ENCODE measurements at places on chromosomes 5 and 9.

DNA sequence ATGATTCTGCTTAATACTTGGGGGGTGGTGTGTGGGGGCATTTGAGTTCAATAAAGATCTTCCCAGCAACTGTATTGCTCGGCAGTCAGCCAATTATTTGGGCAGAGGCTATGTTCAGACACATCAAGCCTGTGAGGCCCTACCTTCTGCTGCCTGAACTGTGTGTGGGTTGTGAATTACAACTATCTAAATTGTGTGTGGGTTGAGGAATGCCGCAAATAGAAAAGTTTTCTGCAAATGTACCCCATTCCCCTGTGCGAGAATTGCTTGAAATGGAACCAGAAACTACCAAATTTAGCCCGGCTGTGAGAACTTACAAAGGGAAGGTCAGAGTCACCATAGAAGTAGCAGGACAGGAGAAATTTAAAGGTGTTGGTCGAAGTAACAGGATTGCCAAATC lies 360.0 kb upstream of the PIK3R1 start:
- peak; percentile 13 for DNase-seq

DNA sequence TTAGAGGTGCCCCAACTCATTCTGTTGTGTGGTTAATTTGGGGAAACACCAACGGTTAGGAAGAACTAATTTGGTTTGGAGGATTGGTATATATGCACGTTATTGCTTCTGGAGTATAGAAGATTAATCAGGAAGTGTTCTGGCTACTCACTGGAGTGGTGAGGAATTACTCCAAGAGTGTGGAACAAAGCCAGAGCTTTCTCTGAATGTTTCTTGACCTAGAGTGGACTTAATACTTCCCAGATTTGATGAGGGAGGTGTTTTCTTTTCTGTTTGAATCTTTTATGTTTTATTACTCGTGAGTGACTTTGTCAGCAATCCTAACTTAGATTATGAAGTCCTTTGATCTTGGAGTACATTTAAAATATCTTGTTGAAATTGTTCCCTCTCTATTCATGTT lies 163.7 kb downstream of the MAN2A1 start:
- DNase-seq = no peak

DNA sequence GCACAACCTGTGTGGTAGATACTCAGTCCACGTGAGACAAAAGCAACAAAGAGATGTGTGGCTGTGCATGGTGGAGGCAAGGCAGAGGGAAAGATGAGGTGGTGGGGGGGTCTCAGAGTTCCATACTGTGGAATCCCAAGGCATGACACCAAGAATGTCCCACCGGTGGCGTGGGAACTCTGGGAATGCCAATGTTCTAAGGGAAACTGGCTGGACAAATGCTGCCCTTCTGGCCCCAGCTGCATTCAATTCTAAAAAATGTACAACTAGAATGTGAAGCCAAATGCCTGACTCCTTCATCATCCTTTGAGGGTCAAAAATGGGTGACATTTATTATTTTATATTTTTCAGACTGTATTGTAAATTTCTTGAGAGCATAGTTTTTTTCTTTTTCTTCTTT lies 58.2 kb upstream of the EQTN start:
- no peak for DNase-seq

DNA sequence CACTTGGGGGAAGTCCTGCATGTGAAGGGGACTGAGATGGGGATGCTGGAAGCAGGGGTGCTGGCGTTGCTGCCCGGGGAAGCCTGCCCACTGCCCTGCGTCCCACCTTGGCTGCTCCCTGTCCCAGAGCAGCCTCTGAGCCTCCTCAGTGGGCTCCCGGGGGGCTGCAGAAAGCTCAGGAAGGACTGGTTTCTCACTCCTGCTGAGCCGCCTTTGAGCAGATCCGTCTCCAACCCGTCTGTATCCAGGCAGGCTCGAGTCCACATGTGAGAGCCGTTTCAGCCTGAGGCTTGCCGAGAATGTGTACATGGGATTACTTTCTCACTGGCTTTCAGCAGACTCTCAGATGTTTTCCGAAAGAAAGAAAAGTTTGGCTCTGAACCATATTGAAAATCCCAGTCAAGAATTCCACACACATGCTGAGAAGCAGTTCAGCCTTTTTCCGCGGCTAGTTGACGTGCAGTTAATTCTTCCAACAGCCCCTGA lies 95.3 kb upstream of the COL5A1 start:
- no peak for DNase-seq

DNA sequence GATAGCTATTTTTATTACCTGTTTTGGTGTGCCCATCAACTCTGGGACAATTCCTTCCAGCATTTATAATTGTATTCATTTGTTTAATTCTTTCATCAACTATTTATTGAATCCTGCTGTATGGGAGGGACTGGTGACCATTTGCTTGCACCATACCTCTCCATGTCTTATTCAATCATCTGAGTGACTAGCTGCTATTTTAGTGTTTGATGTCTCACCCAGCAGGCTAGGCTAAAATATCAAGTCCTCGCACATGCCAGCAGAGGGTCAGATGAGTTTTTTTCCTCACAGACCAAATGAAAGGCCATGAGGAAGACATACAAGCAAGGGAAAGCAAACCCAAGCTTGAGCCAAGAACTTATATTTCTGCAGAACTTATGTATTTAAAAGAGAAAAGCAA lies 63.9 kb downstream of the CETN3 start:
- no peak for DNase-seq

- no peak for DNase-seq
Measured at GRCh38 chr5:76689321-76690036, 26.4 kb upstream of the F2R start.

DNA sequence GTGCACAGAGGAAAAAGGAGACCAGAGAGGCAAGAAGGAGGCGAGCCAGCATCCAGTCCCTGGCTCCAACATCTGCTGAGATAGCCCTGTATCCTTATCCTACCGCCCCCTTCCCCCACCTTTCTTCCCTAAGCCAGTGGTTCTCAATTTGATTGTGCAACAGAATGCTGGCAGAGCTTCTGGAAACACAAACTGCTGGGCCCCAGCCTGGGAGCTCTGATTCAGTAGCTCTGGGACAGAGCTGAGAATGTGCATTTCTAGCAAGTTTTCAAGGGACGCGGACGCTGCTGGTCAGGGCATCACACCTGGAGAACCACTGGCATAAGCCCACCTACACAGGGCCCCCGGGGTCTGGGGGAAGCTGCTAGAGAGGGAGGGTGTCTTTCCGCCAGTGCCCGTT lies 21.1 kb downstream of the AK8 start:
- no peak for DNase-seq

GRCh38 chr5:168578538-168579487 lies at the start of gene PANK3:
TSS of gene PANK3 (minus strand) at chr5:168579368. CDS start at chr5:168579283, 85 bp downstream.
- DNase-seq = peak; percentile 38

DNA sequence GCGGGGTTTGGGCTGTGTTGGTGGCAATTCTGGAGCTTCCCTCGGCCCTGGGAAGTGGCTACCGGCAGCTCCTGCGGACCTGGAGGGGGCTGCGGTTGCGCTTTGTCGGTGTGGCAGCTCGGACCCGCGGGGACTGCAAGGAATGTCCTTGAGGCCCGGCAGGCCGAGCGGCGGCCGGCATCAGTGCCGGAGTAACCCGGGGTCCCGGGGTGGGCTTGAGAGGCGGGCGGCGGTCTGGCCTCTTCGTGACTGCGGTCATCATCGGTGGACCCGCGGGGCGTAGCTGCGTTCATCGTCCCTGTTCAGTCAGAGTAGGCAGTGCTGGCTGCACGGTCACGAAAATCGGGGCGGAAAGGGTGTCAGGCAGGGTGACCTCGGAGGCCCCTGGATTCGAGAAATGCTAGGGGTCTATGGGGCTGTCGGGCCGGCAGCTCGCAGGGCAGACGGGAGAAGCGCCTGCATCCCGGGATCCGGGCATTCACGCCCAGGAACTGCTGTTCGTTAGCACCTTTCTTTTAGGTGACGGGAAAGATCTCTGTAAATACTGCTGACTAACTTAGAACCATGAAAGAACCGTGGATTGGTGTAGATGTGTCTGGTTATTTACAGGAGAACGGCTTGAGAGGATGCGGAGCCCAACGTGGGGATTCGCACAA lies 474 bp downstream of the HMGCR start:
- DNase-seq = no peak

- no peak for DNase-seq
Measured at GRCh38 chr9:16364347-16364746, 506.1 kb downstream of the BNC2 start.

- DNase-seq = no peak
Measured at GRCh38 chr5:100772006-100772405, 131.1 kb downstream of the ST8SIA4 start.

- no peak for DNase-seq
Measured at GRCh38 chr5:121797681-121798518, 53.8 kb upstream of the FTMT start.

- DNase-seq = no peak
Measured at GRCh38 chr5:55102348-55102747, at the start of gene GZMA. TSS of gene GZMA (plus strand) at chr5:55102646. CDS start at chr5:55102683, 37 bp downstream.

DNA sequence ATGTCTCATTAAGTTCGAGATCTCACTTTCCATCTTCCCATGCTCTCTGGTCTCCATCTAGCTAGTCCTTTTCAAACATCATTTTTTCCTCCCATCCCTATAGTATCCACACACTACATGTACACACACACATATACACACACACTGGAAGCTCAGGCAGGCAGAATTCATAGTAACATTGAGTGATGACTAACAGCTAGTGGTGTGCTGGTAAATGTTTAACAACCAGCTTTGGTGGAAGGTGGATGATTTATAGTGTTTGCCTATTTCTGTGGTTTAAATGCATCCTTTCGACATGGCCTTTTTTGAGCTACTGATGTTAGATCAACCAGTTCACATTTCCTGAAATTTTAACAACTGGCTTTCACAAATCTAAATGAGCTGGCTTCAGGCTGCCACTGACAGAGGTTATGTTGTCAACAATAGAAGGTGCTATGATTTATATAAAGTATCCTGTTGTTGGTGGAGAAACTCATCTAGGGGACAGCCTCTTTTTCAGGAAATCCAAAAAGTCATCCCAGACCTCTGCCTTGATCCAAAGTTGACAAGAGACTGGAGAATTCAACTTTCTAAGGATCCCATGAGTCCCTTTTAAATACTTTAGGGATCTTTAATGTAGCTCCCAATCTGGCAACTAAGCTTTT lies 117.8 kb downstream of the CCDC192 start:
- DNase-seq = no peak

GRCh38 chr5:2472670-2473069 lies 278.8 kb downstream of the IRX2 start:
- no peak for DNase-seq

- DNase-seq = no peak
Measured at GRCh38 chr5:59140133-59140532, 557.3 kb downstream of the RAB3C start.

DNA sequence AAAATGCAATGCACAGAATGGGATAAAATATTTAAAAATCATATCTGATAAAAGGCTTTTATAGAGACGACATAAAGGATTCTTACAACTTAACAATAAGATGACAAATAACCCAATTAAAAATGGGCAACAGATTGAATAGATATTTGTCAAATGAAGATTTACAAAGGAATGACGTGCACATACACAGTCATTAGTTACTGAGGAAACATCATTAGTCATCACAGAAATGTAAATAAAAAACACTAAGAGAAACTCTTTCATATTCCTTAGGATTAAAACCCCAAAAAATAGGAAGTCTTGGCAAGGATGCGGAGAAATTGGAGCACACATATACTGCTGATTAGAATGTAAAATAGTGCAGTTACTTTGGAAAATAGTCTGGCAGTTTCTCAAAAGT lies 1886.0 kb upstream of the CDH6 start:
- no peak for DNase-seq

DNA sequence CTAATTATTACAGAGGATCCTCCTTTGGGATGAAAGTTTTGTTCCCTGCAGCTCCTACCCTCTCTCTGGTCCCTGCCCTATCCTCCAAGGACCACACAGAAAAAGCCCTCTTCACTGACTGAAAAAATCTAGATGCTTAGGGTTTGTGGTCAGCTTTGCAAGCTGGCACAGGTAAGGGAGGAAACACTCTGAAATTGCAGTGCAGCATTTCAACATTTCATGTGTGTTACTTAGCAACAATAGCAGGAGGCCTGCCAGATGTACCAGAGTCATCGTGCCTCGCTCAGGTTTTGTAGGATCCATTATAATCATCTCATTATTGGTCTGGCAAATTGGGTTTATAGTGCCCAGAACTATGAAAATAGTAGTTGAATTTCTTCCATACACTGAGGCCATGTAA lies 109.5 kb downstream of the PALM2AKAP2 start:
- no peak for DNase-seq

- DNase-seq = no peak
Measured at GRCh38 chr5:124627815-124628595, 118.4 kb downstream of the ZNF608 start.

GRCh38 chr9:117706421-117707116 lies 2.4 kb downstream of the TLR4 start:
- no peak for DNase-seq

GRCh38 chr5:24767086-24767485 lies 122.3 kb upstream of the CDH10 start:
- no peak for DNase-seq

GRCh38 chr9:16180546-16180945 lies 627.7 kb downstream of the CCDC171 start:
- DNase-seq = no peak

DNA sequence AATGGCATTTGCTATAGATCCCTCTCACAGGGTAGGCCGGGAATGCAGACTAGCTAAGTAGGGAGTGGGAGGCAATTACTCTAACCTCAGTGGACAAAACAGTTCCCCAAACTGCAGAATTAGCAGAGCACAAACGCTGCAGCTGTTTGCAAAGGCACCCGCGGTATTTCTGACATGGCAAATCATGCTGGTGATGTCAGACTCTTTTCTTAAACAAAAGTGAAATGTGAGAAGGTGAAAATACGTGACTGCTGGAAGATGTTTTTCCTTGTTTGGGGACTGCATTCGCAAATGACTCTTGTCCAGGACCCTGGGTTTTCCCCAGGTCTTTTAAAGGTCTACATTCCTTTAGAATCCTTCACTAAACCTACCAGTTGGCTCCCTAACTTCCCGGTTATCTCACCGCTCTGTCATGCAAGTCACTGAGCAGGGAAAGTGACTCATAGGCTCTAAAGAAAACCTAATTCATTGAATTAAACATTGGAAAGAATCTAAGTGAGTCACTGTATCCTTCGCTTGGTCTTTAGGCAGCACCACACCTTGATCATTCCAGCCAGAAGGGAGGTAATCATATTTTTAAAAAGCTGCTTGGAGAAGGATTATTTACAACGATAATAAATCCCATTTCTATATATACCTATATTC lies 91.5 kb upstream of the DNAH5 start:
- peak; percentile 37 for DNase-seq

DNA sequence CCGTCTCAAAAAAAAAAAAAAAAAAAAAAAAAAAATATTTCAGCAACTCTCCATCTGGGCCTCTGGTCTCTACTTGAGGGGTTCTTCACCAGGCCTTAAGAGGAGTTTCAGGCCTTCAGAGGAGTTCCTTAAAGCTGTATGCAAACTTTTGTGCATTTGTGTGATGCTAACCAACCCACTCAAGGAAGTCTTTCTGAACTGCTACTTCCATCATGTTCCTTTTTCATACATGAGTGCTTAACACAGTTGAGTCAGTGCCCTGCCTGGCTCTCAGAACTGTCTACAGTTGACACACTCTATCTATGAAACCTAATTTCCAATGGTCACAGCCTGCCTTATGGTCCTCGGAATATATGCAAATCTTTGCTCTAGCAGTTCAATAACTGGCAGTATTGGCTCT lies 146.5 kb downstream of the MEF2C start:
- DNase-seq = no peak

Measured in NCI-H446 (cell line).